ENCODE measurements at places on chromosomes 3 and 15.

DNA sequence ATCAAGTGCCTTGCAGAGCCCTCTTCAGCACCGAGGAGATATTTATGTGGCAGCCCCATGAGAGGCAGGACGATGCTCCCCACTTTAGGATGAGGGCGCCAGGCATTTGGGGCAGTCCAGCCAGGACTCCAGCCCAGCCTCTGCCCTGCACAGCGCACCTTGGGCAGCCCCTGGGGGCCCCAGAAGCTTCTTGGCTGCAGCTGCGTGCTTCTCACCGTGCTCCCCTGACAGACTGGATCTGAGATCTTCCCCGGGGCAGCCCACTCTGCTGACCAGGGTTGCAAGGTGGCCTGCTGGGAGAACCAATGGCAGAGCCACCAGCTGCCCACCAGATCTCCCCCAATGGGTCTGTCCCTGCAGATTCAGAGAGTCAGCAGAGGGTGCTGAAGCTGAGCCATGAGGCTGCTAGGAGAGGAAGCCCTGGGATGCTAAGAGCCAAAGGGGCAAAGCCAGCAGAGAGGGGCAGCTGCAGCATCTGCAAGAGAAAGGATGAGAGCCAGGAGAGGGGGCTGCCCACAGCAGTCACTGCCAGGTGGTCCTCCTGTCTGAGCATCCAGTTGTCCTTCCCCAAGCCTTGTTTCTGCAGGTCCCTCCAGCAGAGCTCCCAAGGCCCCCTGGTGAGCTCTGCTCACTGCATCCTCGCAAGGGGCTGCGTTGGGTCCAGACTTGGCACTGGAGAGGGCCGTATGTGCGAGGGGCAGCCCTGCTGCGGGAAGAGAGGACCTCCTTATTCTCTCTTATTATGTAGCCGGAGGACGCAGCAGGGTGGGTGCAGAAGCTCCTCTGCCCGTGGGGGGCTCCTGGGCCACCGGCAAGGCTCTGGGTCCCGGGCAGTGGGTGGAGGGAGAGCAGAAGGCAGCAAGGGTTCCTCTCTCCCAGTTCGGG, 14.7 kb upstream of the KLF13 start:
- no peak for DNase-seq

DNA sequence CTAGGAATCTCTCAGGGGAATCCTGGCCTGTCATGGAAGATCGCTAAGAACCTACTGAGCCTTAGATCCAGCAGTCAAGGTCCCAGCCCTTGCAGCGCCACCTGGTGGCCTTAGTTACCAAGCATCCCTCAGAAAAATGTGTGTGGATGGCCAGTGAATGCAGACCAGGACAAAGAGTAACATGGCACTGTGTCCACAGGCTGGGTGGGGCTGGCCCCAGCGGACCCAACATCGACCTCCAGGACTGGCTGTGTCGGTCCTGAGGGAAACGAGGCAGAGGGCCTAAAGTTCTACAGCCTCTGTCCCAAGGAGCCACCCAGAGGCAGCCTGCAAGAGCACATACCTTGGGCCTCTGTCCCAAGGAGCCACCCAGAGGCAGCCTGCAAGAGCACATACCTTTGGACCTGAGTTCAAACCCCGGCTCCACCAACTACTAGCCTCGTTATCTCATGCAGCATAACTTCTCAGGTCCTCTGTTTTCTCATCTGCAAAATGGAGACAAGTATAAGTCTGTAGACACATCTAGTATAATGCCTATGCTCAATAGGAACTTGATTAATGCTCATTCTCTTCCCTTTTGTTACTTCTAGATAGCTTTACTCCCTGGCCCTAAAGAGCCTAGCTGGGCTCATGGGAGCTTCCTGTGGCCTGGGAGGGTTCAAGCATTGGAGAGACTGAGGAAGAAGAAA, 57.5 kb upstream of the HERC1 start:
- DNase-seq = peak; percentile 75

- DNase-seq = no peak
Measured at GRCh38 chr3:163562625-163563024, 1515.7 kb downstream of the SI start.

DNA sequence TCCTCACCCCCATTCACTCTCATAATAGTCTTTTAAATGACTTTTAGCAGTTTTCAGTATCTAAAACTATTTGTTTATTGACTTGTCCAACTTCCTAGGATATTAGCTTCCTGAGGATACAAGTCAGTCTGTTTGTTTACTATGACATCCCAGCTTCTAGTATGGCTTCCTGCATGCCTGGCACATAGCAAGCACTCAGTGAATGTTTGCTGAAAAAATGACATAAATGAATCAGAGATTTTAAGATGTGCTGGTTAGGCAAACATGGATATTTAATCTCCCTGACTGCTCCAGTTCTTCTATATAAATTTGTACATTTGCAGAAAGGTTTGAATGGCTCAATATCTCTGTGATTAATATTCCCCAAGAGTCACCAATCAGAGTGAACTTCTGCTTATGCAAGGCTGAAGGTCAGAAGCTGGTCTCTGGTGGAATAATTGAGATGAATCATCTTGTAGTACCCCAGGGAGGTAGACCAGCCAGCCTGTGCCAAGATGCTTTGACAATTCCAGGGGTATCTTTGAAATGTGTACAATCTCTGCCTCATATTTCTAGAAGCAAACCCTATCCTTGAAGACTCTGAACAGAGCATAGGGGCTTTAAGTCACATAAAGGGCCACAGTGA, 219.0 kb upstream of the LMCD1 start:
- DNase-seq = no peak

- no peak for DNase-seq
Measured at GRCh38 chr3:123499322-123499721, 50.4 kb upstream of the ADCY5 start.

GRCh38 chr3:76965122-76965725, 74.7 kb upstream of the ROBO2 start:
- DNase-seq = no peak

DNA sequence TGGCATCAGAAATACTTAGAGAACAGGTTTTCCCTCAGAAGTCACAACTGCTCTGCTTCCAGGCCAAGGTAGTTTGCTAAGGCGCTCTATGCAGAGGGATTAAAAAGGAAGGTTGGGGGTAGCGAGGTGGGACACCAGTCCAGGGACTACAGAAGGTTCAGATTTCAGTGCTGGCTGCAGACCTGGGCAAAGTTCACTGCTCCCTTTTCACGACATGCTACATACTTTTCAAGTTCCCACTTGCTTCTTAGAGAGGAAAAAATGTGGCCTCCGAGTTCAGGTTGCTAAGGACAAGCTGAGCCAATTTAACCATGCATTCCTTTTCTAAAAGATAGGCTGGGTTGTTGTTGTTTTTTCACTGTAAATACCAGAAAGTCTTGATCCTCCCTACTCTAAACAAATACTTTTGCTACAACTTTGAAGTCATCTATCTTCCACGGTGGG, 158.6 kb upstream of the NR2F2 start:
- DNase-seq = no peak

- DNase-seq = no peak
Measured at GRCh38 chr3:144687862-144688261, 716.2 kb downstream of the DIPK2A start.

DNA sequence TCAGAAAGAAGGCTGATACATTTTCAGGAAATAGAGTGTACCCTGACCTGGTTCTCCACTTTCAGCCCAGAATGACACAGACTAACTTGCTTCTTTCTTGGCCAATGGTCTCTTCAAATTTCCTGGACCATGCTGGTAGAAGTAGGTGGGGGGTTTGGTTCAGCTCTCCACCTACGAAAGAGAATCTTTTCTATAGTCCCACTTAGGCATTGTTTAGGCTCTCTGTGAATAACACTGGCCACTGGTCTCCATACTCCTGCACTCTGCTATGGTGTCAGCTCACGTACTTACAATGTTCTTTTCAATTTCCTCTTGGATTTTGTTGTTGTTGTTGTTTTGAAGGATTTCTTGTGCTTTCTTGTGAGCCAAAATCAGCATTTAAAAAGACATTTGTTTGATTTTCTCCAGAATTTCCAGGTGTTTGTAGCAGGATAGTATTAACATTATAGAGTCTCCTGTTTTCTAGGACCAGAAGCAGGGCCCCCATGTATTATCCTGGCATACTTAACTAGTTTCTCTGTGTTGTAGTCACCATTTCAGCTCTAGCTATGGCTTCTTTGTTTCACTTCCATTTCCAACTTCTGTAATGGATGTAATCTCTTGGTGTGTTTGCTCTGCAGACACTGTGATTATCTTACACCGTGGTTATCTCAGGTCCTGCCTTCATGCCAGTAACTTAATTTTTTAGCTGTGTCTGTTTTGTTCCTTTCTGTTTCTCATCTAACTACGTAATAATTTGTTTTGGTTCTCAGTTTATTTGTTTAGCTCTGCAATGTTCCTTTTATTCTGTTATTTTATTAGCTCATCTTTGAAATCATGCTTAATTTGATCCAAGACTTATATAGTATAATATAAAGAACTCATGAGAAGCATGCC, 61.4 kb downstream of the CHRNA7 start:
- DNase-seq = no peak

- DNase-seq = no peak
Measured at GRCh38 chr3:17759901-17760300, 17.5 kb upstream of the TBC1D5 start.

DNA sequence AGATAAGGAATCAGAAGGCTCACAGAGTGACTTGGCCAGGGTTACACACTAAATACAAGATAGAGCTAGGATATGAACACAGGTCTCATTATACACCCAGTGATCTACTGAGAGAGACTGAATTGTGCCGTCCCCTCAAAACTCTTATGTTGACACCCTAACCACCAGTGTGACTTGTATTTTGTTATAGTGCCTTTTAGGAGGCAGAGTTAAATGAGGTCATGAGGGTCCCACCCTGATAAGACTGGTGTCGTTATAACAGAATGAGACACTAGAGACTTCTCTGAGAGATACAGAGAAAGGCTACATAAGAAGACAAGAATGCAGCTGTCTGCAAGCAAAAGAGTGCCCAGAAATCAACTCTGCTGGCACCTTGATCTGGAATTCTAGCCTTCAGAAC, 12.6 kb downstream of the KPNA1 start:
- DNase-seq = no peak

GRCh38 chr3:76369170-76369569, 583.8 kb upstream of the ZNF717 start:
- no peak for DNase-seq

- peak; percentile 50 for DNase-seq
Measured at GRCh38 chr3:53102601-53103147, 27.6 kb downstream of the RFT1 start.

DNA sequence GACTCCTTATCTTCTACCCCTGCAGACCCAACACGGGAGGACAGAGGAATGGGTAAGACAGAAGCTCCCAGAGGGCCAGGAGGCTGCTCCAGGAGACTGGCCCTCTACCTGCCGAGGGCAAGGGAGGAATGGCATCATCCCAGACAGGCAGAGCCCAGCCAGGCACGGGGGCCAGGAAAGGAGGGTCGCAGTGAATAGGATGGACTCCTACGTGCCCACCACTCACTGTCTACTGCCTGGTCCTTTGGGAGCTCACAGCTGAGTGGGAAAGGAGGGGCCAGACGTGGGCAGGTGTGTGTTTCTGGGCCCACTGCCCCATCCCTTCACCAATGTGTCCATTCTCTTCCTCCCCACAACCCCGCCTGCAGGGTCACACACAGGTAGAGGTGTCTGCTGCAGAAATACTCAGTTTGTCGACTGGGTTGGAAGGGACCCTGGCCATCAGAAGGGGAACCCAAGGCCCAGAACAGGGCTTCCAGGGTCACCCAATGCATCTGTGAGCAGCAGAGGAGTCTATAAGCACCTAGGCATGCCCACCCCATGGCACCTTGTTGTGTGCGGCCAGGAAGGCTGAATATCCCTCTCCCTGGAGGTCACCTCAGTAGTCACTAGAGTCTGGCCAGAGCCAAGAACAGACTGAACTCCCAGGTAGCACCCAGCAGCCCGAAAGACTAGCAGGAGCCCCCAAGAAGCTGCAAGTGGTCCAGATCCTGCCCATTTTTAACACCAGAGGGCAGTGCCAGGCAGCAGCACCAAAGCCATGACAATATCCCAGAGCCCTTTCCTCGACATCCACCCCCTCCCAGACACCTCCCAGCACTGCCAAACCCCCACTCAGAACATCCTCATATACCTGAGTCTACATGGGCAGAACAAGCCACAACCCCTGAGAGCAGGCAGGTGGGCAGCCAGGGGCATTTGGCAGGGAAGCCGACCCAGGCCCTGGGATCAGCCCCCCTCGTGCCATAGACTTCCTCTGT, 24.0 kb downstream of the TKT start:
- no peak for DNase-seq

GRCh38 chr3:169203631-169204550, 459.6 kb downstream of the MECOM start:
- no peak for DNase-seq

DNA sequence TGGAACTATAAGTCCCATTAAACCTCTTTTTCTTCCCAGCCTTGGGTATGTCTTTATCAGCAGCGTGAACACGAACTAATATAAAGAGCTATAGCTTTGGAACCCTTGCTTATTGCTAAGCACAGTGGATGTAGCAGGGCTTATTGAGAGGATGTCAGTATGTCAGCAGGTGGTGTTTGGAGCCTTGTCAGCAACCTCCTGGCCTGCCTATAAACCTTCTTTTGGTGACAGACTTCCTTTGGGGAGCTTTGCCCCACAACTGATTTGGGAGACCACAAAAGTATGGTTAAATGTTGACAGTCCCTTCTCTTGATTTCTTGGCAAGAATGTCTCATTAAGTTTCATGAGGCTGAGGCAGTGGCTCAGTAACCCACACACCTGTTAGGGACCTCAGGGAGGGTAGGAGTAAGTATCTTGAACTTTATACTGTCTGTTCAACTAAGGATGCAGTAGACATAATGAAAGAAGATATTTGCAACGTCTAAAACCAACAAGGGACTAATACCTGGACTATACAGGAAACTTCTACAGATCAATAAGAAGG, 14.8 kb downstream of the CCNDBP1 start:
- DNase-seq = no peak

DNA sequence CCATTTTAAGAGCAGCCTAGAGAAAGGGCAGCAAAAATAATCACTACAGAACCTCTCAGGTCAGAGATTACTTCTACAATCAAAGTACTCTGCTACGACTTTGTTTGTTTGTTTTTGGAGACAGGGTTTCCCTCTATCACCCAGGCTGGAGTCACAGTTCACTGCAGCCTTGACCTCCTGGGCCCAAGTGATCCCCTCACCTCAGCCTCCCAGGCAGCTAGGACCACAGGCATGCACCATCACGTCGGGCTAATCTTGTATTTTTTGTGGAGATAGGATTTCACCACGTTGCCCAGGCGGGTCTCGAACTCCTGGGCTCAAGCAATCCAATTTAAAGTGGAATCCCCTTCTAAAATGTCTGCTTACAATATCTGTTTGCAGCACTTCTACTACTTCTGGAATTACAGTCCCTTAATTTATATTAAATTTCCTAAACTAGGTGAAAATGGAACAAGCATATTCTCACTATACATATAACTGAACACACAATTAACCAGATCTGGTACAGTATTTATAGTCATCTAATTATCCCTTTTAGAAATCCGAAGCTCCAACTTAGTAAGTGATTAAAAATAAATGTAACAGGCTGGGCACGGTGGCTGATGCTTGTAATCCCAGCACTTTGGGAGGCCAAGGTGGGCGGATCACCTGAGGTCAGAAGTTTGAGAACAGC, 4.4 kb downstream of the UACA start:
- DNase-seq = no peak

DNA sequence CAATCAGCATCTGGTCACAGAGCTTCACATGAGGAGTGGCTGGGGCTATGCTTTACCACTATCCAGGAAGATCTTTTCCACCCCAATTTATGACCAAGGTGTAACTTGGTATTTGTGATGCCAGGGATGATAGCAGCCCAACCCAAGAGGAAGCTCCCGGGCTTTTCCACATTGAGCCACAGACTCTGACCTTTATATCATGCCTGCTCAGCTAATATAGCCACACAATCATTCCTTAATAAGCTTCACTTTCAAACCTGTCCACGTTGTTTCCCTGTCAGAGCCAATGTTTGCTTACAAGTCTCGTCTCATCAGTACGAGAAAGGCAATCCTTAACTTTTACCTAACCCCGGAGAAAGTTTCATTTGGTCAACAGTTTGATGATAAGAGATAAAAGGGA, 330.9 kb downstream of the SHQ1 start:
- DNase-seq = no peak
